ENCODE measurements at places on chromosomes 1 and 21. TPM values are rescaled to one million over a fixed set of nuclear protein-coding genes. Genes with fewer than 3 reads are reported as not detected.

The AVPR1B gene
- not detected for total RNA-seq

The NCF2 gene
- total RNA-seq: 21.8 TPM

The OSBPL9 gene
- 63.4 TPM for total RNA-seq

The SUSD4 gene
- total RNA-seq: 2.4 TPM

The GPR37L1 gene
- 0.27 TPM for total RNA-seq

The ATP1A2 gene
- total RNA-seq: 348 TPM

The ARPC5 gene
- 106 TPM for total RNA-seq

The FYB2 gene
- total RNA-seq: 0.64 TPM

The CLEC20A gene
- not detected for total RNA-seq

The SLC6A17 gene
- 1.7 TPM for total RNA-seq

The SH2D1B gene
- total RNA-seq: not detected

The AIM2 gene
- total RNA-seq: 0.54 TPM

The ADGRB2 gene
- 1.9 TPM for total RNA-seq

The DEPDC1 gene
- total RNA-seq: 0.25 TPM

The HTR6 gene
- not detected for total RNA-seq

- no peak for ATAC-seq
Observed at GRCh38 chr1:228434689-228435088, 18.0 kb upstream of the TRIM17 start.

- ATAC-seq: no peak
Observed at GRCh38 chr1:221206076-221206475, 326.8 kb downstream of the HLX start.

DNA sequence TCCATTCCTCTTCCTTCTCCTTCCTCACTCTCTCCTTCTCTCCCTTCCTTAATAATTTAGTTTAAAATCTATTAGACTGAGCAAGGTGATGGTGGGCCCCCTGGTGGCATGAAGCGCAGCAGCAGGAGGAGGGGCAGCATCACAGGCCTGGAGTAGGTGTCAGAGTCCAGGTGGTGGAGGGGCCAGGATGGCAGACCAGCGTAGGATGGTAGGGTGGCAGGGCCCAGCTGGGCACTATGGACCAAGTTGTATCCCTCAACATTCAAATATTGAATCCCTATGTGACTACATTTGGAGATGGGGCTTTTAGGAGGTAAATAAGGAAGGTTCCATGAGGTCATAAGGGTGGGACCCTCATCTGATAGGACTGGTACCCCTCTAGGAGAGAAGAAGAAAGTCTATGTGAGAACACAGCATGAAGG, 61.0 kb downstream of the WDR4 start:
- peak; percentile 72 for ATAC-seq

GRCh38 chr1:195745189-195746010, 862.8 kb downstream of the KCNT2 start:
- ATAC-seq: no peak

DNA sequence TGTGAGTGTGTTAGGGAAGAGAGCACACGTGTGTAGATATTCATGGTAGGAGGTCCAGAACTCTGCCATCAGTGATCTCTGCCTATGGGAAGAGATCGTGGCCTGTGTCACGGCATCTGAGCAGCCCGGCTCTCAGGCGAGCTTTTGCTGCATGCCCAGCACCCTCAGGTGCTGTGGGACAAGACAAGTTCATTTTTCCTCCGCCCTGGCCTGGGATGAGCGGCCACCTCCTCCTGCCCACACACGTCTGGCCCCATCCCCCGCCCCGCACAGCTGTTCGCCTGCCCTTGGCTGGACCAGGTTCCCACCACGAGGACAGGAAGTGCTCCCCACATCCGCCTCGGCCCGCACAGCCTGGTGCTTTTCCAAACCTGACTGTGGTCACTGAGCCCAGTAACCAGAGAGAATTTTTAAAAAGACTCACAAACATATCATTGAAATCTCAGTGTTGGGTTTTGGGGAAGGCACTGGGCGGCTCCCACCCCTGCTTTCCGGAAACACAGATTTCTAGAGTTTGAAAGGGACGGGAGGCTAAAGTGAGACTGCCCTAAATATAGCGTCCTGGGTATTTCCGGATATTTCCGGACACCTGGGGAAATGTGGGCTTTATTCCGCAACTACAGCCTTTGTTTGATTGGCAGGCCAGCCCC, 18.0 kb downstream of the BMP8A start:
- peak; percentile 56 for ATAC-seq

- no peak for ATAC-seq
Observed at GRCh38 chr1:157967205-157967604, 26.2 kb upstream of the KIRREL1 start.

GRCh38 chr1:29933067-29933466, 696.7 kb downstream of the PTPRU start:
- no peak for ATAC-seq

- no peak for ATAC-seq
Observed at GRCh38 chr1:2108213-2108876, 58.1 kb downstream of the PRKCZ start.

DNA sequence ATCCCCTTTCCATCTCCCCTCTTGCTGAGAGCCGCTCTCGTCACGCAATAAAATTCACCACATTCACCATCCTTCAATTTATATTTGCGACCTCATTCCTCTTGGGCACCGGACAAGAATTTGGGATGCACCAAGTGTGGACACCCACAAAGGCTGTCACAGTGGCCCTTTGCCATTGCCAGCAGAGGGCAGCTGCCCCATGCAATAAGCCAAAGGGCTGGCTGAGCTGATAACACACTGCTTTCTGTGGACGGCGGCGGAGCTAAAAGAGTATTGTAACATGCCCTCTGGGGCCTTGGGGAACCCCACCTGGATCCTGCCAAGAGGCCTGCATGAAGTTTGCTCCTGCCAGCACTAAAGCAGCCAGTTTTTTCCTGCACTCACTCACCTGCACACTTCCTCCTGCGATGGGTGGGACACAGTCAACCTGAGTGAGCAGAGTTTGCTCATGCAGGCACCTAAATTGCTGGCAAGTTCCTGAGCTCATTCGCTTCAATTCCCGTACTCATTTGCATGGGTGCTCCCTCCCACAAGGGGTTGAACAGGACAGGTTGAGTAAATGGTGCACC, 792.3 kb upstream of the ADAMTS5 start:
- ATAC-seq: no peak

DNA sequence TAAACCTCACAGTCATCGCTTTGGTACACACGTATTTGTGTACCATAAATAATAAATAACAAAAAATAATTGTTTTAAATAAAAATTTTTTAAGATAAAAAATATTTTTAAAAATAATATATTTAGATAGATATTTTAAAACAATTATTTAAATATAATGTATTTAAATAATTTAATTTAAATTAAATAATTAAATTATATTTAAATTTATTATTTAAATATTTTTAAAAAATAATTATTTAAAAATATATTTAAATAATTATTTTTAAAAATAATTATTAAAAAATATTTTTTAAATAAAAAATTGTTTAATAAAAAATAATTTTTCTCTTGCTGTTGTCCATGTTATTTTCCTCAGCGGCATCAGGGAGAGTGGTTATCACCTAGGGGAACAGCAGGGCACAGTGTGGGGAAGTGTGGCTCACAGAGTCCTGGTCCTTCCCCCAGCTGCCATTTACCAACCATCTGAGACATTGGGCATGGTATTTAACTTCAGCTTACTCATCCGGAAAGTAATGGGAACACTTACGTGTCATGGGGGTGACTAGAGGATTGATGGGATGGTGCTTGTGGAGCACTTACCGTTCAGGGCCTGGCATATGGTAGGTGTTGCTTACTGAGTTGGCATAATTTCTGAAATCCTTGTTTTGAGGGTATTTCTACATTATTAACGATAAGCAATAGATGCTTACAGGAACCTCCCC, 92.9 kb upstream of the TSPAN2 start:
- no peak for ATAC-seq

GRCh38 chr1:52028328-52028727, 5.3 kb downstream of the KTI12 start:
- no peak for ATAC-seq

DNA sequence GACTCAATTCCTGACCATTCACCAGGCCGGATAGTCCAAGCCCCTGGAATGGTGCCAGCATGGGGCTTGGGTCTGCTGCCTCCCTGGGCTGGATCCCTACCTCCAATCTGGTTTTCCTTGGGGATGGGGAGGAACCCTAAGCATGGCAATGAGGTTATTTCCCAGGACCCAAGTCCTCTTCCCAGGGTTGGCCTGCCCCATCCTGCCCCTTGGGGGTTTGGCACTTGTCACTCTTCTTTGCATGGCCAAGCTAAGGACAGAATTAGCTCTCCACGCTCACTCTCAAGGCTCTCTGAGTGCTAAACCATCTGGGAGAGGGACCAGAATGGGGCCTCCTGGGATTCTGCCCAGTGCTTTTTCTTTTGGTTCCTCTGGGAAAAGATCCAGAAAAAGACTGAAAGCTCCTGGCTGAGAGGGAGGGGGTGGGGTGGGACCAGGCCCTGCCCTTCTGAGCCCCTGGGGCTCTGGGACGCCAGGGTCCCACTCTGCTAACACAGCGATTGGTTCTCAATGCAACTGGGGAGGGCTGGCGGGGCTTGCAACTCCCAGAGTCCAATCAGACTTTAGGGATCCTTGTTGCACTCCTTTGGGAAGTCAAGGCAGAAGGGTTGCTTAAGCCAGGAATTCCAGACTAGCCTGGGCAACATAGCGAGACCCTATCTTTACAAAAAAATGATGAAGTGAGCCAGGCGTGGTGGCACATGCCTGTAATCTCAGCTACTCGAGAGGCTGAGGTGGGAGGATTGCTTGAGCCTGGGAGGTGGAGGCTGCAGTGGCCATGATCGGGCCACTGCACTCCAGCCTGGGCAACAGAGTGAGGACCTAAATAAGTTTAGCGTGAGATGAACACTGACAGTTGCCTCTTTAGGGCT, 52.7 kb downstream of the DHRS3 start:
- no peak for ATAC-seq

DNA sequence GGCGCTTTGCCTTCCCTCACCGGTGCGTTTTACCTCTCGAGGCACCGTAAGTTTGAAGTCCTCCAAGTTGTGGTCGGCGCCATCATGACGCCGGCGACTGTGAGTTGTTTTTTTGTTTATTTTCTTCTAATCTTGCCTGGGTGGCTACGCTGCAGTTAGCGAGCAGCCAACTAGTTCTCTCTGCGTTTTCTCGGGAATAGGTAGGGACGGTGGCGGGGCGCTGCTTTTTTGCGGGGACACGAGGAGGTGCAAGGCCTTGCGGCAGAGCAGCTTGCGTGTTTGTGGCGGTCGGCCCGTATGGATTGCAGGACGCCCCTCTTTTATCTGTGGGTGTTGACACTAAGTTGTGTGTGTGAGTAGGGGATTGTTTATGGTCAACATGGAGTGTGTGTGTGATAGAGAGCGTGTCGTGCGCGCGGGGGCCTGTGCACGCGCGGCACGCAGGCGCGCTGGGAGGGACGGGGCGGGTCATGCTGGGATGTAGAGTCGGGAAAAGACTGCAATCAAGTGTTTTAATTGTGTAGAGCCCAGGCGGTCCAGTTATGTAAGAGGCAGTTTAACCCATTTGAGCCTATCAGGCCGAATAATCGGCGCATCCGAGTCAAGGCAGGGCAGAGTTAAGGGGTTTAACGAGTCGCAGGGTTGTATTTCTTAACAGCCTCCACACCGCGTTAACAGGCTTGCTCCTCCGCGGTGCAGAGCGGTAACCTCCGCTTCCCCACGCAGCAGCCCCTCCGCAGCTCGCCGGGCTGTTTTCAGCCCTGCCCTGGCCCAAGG, 1.2 kb upstream of the NEGR1 start:
- ATAC-seq: peak; percentile 66

GRCh38 chr1:30706528-30706927, 16.9 kb downstream of the MATN1 start:
- ATAC-seq: no peak

DNA sequence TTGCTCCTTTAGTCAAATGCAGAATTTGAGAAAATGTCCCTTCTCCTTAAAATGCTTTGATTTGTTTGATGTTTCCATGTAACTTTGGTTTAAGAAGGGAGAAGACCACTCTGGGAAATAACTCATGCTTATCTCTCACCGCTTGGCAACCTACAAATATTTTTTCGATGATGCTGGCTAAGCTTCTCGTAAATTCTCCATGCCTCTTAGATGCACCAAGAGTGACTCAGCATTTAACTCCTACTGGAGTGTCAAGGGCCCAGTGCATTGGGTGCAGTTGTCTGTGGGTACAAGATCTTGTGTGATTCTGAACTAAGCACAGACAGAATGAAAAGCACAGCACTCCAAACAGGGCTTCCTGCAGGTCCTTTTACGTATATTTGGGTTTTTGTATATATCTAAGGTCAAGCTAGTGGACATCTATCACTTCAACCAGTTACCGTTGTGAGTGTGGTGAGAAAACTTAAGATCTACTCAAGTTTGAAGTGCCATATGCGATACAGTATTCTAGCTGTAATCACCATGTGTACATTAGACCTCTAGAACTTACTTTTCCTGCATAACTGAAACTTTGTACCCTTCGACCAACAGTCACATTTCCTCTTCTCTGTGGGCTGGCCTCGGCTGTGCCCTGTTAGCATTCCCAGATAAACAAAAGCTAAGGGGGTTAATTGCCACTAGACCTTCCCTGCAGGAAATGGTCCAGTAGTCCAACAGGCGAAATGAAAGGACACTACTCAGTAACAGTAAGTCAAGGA, 55.8 kb downstream of the COL18A1 start:
- ATAC-seq: no peak

DNA sequence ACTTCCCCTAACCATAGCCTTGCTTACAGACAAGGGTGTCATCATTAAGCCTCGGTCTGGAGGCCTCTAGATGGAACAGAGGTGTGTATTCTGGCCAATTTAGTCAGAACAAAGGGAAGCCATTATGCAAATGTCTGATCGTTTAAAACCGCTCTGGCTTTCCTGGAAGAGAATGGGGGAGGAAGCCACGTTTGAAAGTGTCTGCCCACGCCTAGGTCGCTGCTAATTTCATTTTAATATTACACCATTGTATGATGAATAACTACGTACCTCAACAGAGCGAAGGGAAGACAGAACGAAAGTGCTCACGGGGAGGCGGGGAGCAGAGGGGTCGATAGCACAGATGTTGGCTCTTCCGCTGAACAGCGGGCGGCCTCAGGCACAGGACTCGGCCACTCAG, 41.1 kb upstream of the CSF3R start:
- no peak for ATAC-seq

DNA sequence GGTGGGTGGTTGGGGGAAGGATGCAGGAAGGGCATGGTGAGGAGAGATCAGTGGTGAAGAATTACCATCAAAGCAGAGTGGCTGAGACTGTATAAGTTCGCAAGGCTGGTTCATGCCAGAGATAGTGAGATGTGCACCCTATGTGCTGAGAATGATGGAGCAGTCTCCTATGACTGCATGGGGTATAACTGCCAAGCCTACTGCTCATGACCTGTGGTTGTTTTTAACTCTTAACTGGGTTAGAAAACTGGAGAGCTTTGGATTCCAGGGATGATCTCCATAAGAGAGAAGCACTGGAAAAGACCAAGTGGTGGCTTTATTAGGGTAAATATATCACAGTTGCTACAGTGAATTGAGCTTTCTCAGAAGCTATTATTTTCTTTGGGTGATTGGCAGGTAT, 16.2 kb downstream of the WNT2B start:
- no peak for ATAC-seq

- no peak for ATAC-seq
Observed at GRCh38 chr1:180370597-180370996, 131.8 kb downstream of the ACBD6 start.

All from gastroesophageal sphincter (tissue), 4 donors.